ENCODE measurements at places on chromosomes 1 and 21.
A peak's percentile ranks its signal among the peaks of the same experiment; 100 is the strongest.

DNA sequence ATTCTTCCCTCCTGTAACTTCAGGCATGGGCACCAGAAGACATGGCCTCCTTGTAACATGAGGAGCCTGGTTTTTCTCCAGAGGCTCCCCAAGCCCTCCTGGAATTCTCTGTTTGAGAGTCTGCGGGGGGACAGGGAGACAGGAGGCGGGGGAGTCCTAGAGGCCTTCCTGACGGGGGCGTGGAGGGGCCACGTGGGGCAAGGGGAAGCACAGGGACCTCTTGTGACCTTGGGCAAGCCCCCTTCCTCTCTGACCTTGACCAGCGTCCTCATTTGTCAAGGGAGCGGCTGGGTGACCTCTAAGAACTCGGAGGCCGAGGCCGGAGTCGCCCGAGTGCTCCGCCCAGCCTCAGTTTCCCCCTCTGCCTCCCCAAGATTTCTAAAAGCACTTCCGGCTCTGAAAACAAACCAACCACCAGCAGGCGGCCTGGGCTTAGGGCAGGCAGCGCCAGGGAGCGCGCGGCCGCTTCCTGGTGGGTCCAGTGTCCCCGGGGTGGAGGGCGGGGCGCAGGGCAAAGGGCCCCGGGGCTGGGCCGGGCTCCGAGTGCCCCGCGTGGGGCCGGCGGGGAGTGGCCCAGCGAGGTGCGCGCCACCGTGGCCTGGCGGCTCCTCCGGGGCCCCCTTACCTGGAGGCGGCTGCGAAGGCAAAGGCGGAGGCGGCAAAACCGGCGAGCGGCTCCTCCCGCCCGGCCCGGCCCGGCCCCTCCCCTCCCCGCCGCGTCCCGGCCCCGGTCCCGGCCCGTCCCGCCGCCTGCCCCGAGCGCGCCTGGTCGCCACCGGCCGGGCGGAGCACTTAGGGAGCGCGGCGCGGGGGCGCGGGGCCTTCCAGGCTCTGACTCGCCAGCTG lies at the start of gene TMCO4:
Gene TMCO4, minus strand, starts transcription at position 687 of the 846 bp plus-strand sequence. CDS start 19,158 bp downstream, outside the sequence.
- peak; percentile 31 for DNase-seq

DNA sequence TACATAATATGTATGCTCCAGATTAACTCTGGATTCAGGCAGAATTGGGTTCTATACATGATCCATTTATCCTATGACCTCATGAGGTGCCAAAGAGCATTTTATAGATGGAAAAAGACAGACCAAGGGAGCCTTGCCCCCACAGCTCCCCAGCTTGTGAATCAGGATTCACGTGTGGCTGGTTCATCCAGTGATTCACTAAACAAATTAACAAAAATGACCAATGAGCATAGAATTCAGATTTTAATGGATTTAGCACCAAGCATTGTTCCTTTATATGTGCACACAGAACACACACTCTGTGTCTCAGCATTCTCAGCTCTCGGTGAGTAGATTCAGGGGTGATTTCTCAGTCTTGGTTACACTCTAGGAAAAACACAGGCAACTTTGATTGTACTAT lies 51.7 kb upstream of the BARHL2 start:
- DNase-seq: no peak

GRCh38 chr1:19582318-19582717 lies 61.8 kb upstream of the NBL1 start:
- peak; percentile 55 for DNase-seq

- DNase-seq: no peak
Observed at GRCh38 chr1:116997066-116997465, 4.5 kb upstream of the CD101 start.

- DNase-seq: no peak
Observed at GRCh38 chr1:8863794-8864233, 14.7 kb downstream of the ENO1 start.

GRCh38 chr1:161954050-161954449 lies 69.6 kb downstream of the OLFML2B start:
- no peak for DNase-seq
